ENCODE measurements at places on chromosomes 3 and 15. TPM values are rescaled to one million over a fixed set of nuclear protein-coding genes. Genes with fewer than 3 reads are reported as not detected.

PLSCR1 gene
- total RNA-seq = 48.0 TPM

CAPN7 gene
- total RNA-seq = 38.9 TPM

DNA sequence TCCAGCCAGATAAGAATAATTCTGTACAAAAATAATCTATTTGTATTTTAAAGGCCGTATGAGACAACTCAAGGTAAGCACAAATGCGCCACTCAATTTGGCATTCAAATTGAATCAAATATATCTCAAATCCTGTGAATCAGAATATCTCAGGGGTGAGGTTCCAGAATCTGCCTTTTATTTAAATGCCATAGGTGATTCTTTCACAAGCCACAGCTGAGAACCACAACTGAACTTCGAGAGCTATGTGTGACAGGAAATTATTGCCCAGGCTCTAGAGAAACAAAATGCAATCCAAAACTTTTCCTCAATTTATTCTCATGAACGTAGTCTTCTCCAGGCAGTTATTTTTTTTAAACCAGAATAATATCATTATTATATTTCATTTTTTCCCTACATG is 11.9 kb downstream of the ATP8B4 start:
- ATAC-seq = peak; percentile 46

PYGO1 gene
- not detected for total RNA-seq

- no peak for ATAC-seq
Measured at GRCh38 chr3:11716573-11717290, 73.0 kb upstream of the VGLL4 start.

DNA sequence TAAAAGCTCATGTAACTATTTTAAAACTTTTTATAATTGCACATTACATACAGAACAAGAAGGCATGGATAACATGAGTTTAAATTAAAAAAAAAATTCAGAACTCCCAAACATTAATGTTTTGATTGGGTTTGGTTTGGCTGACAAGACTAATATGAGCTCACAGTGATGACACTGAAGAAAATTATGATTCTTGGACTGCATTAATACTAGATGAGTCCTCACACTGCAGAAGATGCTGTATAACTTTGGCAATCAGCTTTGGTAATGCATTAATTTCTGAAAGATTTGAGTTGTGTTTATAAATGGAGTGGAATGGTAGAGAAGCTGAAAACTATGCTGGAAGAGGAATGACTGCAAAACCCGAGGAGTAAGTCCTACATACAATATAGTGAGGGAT is 358.9 kb downstream of the PLCL2 start:
- ATAC-seq = no peak

- ATAC-seq = no peak
Measured at GRCh38 chr3:177906578-177907229, 629.5 kb upstream of the KCNMB2 start.

DNA sequence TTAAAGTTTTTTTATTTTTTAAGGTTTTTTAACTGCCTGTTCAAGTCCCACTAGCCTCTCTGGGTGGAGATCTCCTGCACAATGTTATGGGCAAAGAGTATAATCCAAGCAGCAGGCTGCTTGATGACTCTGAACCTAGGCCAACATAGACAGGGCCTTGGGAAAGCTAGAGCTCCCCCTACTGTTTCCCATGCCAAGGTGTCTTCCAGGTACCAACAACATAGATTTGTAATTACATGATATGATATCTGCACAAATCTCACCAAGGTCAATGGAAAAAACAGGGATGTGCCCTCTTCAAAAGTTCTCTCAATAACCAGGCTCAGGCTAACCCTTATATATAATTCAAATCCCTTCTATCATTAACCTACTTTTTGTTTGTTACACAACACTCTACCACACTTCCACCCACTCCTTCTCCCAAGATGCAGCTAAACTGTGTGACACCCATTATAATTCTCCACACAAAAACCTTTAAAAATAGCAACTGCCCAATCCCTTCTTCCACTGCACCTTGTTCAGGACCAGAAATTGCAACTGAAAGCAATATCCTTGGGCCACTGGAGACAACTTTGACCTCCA is 43.8 kb downstream of the RBM15B start:
- peak; percentile 88 for ATAC-seq

ATP13A4 gene
- total RNA-seq = 3.3 TPM

CHRM5 gene
- not detected for total RNA-seq

GRCh38 chr15:36178303-36178633 is 401.2 kb upstream of the CDIN1 start:
- ATAC-seq = no peak

DNA sequence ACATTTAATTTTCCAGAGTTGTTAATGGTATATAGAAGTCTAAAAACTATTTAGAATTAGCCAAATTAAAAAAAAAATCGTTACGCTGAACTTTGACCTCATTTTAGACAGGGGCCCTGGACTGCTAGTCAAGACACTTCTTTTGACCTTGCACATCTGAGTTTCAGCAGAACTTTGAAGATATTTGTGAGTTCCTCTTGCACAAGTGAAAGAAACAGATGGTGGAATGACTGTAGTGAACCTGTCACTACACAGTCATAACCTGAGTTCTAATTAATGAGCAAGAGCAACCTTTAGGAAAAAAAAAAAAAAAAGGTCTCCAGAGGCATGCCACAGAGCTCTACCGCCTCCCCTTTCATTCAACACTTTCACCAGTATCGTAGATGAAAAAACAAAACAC is 5.3 kb downstream of the MYO5C start:
- ATAC-seq = peak; percentile 79

DNA sequence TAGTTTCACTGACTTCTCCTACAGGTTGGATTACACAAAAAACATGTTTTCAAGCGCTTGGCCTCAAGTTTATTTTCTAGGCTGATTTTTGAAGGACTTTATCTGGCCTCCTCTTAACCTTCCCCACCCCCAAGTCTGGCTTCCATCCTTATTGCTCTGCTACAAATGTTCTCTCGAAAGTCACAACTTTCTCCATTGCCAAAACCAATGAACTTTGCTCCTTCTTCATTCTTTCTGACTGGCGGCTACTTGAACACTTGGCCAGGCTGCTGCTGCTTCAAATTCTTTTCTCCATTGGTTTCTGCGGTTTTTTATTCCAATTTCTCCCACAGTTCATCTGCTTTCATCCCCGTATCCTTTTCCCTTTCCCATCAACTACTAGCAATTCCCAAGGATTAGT is 106.6 kb downstream of the TOP2B start:
- ATAC-seq = no peak

SPINK8 gene
- total RNA-seq = not detected

FBXL2 gene
- total RNA-seq = 0.08 TPM

DNA sequence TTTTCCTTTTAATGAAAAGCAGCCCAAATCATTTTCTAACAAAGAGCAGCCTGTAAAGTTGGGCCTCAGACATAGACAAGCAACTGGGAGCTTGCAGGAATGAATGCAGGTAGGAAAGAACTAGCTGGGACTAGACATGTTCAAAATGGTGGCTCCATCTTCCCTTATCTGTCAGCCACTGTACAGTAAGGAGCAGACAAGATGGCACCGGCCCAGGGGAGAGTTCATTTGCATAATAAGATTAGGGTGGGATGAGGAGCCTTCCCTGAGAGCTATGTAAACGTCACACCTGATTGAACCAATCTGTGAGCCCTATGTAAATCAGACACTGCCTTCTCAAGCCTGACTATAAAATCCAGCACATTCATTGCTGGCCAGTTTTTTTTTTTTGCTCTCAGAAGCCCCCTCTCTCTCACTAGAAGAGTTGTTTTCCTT is 59.7 kb upstream of the GK5 start:
- ATAC-seq = no peak

CERS3 gene
- total RNA-seq = 1.0 TPM

DNA sequence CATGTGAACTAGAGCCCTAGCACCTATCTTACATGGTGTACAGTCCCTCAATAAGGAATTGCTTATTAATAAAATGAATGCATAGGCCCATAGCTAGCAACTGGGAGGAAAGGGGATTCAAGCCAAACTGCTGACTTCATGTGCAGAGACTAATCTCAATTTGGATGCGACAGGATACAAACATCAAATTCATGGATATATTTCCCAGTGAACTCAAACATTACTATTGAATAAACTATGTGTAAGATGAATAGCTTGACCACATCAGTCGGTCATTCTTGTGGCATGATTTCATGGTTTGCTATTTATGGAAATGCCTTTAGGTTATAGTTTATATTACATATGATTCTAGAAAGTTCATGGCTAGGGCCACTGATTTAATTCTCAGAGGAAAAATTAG is 268.6 kb upstream of the SLITRK3 start:
- ATAC-seq = no peak

DNA sequence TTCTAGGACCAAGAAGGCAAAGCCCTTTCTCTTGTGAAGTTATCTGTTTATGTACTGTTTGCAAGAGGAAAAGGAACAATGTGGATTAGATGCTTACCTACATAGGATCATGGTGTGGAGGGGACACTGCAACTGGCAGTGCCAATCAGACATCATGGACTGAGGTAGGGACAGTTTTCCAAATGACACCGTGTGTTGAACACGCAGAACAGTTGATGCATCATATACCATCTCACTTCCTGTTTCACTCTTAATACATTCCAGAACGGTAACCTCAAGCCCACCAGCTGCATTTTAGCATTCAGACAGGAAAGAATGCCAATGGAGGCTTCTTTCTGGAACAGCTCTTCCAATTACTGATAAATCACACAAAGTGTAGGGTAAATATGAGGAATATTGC is 397.7 kb upstream of the LMCD1 start:
- ATAC-seq = no peak

DNA sequence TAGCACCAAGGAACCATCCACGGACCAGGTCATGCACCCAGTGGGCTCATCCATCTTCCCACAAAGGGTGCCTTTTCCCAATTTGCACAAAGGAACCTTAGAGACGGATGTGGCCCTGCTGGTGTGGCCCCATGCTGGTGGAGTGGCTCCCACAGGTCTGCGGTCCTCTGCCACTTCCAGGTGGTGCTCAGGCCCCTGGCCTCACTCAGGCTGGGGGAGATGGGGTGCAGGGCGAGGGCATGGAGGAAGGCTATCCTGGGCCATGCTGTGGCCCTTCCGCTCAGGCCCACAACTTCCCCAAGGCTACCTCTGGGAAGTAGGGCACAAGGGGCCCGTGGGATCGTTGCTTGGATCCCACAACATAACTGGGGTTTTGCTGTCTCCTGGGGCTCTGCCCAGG is 5.2 kb upstream of the SYNM start:
- ATAC-seq = no peak

DNA sequence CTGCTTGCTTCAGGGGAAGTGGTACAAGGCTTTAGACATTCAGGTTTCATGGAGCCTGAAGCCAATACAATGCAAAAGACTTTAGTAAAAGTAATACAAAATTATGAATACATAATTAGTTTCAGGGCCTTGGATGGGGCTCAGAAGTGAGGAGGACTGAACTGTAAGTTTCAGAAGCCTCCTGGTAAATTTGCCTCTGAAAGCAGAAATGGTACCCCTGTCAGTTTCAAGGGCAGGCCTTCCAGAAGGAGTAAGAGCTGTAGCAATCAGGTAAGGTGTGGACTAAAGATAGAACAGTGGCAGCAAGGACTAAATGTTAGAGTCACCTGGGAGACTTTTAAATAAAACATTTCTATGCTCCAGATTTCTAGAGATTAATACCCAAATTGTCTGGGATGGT is 402.5 kb upstream of the GOLIM4 start:
- no peak for ATAC-seq

- no peak for ATAC-seq
Measured at GRCh38 chr3:156782921-156783320, 43.2 kb upstream of the LEKR1 start.

GRCh38 chr15:63054985-63055384 is 12.4 kb downstream of the TPM1 start:
- ATAC-seq = no peak

- no peak for ATAC-seq
Measured at GRCh38 chr3:123083383-123084124, 16.7 kb downstream of the PDIA5 start.

GRCh38 chr3:192953926-192954325 is 36.3 kb upstream of the MB21D2 start:
- no peak for ATAC-seq

DNA sequence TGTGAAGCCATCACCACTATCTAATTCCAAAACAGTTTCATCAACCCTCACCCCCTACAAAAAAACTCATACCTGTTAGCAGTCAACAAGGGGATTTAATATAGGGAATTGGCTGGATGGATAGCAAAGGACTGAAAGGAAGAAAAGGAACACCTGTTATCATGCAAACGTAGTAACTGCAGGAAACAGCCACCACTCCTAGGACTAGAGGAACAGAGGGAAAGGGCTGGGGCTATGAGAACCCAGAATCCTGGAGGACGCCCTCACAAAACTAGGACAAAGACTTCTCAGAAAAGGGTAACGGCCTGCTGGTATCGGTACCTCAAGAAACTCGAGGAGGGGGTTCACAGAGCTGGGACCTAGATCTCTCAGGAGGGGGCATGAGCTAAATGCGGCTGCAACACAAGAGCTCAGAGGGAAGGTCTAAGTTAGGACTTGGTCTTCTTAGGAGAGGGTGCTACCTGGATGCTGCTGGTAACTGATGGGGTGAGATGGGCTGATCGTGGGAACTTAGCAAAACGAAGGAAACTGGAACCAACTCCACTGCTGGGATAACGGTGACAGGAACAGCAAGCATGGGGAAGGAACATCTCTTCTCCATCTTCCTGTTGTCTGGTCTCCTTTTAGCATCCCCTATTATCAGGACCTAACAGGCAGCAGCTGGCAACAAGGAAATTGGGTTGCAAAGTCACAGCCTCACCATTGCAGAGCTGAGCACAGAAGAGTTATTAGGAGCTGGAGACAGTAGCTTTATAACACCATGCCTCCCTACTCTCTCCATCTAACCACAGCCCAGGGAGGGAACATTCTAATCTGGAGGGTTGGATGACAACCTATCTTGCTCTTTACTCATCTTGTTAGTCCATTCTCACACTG is 147.7 kb downstream of the UACA start:
- no peak for ATAC-seq

- no peak for ATAC-seq
Measured at GRCh38 chr3:166877971-166878370, 502.1 kb downstream of the ZBBX start.

DNA sequence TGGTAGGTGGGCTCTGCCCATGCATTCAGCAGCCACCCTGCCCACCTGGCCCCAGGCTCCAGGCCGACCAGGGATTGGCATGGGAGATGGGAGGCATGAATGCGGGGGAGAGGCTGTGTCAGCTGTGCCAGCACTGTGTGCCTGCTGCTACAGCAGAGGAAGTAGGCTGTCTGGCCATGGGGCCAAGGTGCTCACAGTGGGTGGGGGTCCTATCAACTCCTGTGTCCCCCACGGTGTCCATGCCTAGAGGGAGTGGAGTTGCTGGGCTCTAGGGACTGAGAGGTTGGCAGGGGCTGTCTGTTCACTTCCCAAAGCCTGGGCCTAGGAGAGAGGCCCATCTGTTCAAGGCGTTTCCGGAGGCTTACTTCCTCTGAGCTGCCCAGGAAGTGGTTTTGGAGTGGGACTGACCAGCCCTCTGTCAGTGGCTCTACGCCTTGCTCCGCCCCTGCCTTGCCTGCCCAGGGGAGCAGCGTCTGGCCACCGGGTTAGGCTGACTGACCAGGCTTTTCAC is 5.8 kb downstream of the PRKCD start:
- ATAC-seq = no peak

DNA sequence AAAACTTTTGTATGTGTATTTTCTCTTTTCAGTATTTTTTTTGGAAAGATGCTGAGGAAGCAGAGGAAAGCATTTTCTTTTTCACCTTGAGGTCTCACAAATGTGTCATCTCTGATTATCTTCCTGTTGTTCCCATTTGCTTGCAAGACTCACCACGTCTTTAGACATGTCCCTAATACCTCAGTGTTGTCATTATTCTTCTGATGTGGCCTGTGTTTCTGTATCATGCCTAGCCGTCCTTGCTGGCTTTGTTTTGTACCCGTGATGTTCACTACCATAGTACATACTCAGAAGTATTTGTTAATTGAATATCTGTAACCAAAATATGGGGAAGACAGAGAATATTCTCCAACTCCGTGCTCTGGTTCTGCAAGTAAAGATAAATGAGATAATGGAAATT is 5.0 kb upstream of the P2RY14 start:
- ATAC-seq = peak; percentile 71

HYAL1 gene
- total RNA-seq = not detected
